ENCODE measurements at places on chromosomes 6 and 20.

- no peak for DNase-seq
Measured at GRCh38 chr6:140542863-140543262, 1168.4 kb upstream of the CITED2 start.

DNA sequence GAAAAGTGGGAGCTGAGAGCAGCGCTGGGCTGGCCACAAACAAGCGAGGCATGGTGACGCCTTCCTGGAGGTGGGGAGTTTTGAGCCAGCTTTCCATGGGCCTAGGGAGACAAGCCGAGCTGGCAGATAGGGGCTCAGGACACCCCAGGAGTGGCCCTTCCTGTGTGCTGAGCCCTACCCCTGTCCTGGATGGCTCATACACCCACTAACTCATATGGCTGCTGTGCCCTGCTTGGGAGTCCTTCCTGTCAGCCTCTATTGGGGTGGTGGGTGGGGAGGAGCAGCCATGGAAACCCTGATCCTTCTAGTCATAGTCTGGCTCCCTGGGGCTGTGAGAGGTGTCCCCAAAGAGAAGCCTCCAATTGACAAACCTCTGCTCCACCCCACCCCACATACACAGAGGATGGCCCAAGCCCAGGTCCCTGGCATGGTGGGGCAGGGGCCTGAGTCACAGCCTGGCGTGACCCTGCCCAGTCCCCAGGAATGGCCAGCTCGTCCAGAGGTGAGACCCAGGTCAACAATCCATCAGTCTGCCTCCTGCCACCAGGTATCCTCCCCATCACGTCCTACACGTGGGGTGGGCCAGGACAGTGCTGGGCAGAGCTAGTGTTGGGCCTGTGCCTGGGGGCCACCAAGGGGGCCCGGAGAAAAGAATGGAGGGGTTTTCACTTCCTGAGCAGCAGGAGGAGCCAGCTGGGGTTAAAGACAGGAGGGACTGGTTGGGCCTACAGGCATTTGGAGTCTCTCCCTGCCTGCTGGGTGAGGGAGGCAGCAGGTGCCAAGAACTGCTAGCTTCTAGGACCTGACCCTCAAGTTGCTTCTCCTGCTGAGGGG is 52.2 kb downstream of the MRPL14 start:
- no peak for DNase-seq

DNA sequence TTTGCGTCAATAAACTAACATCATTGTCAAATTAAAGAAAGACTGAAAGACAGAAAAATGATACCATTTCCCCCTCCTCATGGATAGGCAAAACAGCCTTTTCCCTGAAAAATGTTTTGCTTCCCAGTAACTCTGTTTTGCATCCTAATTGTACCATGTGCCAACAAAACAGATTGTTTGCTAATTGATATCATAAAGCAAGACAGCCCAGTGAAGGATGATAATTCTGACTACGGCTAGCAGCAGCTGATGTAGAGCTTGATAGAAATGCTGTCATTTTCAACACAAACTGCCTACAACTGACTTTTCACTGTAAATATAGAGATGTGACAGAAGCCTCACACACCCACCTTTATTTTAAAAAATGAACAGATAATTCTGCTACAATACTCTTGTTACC is 1061.6 kb downstream of the HACE1 start:
- DNase-seq, result no peak

- no peak for DNase-seq
Measured at GRCh38 chr6:36525346-36525745, 21.9 kb downstream of the STK38 start.
